ENCODE measurements at places on chromosomes 6 and 20.

- DNase-seq: no peak
Measured at GRCh38 chr6:167058261-167058660, 59.1 kb downstream of the CEP43 start.

GRCh38 chr20:22688485-22688884 lies 104.1 kb upstream of the FOXA2 start:
- no peak for DNase-seq

GRCh38 chr6:7479801-7480266 lies 61.6 kb upstream of the DSP start:
- no peak for DNase-seq

DNA sequence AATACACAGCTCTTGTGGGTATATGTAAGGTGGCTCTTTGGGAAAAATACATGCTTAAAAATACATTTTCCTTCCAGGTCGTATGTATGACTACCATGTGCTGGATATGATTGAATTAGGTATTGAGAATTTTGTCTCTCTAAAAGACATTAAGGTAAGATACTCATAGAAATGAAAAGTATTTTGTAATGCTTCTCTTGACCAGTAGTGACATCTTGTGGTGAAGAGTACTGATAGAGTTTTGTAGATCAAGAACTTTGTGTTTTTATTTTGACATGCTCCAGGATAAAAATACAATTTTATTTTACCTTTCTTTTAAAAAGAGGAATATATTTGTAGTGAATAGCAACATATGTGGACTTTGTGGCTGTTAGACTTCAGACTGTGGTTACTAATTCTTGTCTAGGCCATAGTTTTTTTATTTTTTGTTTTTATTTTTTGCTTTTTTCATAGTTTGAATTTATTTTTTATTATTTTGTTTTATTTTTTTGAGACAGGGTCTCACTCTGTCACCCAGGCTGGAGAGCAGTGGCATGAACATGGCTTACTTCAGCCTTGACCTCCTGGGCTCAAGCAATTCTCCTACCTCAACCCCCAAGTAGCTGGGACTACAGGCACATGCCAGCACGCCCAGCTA lies 17.9 kb downstream of the RPF2 start:
- DNase-seq: no peak

DNA sequence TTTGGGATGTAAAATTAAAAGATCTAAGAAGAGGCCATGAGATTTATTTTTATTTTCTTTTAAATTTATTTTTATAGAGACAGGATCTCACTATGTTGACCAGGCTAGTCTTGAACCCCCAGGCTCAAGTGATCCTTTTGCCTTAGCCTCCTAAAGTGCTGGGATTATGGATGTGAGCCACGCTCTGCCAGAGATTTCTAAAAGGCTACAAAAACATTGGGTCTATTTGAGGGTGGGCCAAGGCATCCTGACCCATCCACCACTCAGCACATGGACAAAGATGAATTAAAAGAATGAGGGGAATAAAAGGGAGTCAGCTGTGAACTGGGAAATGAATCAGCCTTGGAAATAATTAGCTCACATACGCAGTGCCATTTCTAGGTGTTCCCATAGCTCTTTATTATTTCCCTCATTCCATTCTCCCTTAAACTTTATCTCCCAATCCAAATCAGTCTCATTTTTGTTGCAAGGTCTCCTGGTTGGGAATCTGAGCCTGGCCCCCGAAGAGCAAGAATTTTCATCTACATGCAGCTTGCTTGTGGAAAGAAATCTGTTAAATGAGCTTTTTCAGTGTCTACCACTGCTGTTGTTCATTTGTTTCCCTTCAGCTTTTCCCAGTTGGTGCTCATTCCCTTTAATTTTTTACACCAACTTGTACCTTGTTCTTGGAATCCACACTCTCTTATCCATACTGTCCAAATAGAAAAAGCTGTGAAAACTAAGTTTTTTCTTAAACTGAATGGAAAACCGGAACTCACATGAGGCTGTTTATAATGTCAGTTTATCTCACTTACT lies 66.9 kb downstream of the MKKS start:
- no peak for DNase-seq

- DNase-seq: no peak
Measured at GRCh38 chr20:3082955-3083952, 1.3 kb downstream of the AVP start.

- no peak for DNase-seq
Measured at GRCh38 chr6:44010411-44011349, 116.6 kb downstream of the MRPL14 start.

DNA sequence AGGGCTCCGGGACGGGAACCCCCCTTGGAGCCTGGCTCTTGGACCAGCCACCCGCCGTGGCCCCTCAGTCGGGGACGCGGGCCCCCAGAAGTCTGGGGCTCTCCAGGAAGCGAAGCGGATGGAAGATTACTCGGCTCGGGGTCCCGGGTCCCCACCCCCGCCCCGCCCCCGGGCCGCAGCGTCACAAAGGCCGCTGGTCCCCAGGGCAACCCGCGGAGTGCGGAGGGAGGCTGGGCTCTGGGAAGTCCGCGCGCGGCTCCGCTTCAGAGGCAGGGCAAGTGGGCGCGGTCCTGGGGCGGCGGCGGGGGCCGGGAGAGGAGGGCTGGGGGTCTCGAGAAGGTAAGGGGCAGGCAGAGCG lies at the start of gene FNDC11:
FNDC11 (plus strand) TSS at position 227 of the 358 bp plus-strand sequence. CDS start 1,505 bp downstream, outside the sequence.
- no peak for DNase-seq

Data from activated T-cell treated with anti-CD3 and anti-CD28 coated beads, Interleukin-2, amount 50 U/mL, for 24 hours (primary cell).